ENCODE measurements at places on chromosomes 5 and 9.

DNA sequence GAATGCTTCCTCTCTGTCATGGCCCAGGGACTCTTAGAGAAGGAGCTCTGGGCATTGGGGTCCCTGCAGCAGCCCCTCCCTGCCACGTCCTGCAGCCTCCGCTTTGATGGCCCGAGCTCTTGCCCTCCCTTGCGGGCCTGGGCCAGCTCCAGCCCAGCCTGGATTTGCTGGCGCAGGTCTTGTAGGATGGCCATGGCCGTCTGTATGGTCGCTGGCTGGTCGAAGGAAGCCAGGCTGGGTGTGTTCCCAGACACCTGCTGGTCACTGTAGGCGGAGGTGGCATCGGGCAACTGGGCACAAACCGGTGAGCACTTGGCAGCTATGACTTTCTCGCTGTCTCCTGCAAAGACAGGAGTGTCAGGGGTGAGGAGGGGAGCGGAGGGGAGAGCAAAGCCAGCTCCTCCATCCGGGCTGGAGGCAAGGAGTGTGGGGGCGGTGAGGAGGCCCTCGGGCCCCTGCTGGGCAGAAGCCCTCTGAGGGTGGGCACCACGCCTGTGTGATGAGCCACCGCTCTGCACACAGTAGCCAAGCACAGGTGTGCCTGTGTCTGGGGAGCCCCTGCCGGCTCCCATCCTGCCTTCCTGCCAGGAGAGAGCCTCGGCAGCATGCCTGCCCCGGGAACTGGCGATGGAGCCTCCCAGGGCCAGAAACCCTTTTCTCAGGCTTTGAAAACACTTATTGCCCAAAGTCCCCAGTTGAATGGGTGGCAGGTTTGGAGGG is 12.4 kb downstream of the CCDC187 start:
- H3K4me3 ChIP-seq, result no peak overlapping the region
- H3K27ac ChIP-seq, result no peak overlapping the region
- H3K4me1 ChIP-seq, result no peaks in the 10 kb centered on the region
- no peak for DNase-seq

DNA sequence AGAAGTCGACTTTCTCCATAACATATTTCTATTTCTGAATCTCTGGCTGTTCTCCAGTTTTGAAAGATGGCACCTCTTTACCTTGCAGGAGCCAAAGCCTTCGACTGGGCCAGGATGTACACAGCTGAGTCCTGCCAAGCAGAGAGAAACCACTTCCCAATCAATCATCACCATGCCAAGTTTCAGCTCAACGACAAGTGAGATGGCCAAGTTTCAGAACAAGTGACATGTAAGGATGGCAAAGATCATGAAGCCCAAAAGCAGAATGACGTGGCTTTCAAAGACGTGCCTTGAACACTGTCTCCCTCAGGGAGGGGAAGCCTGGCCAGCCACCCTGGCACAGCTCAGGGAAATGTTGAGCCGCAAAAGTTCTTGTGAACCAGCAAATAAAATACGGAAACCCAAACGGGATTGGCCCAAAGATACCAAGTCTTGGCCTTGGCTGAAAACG is 17.7 kb downstream of the STK10 start:
- H3K36me3 ChIP-seq, result peaks cover 27% of the 10 kb centered on the region
- peak overlapping the region; percentile 52 for H3K27ac ChIP-seq
- no peak for DNase-seq
- H3K4me1 ChIP-seq, result peaks cover 65% of the 10 kb centered on the region
- no peaks in the 10 kb centered on the region for H3K27me3 ChIP-seq

DNA sequence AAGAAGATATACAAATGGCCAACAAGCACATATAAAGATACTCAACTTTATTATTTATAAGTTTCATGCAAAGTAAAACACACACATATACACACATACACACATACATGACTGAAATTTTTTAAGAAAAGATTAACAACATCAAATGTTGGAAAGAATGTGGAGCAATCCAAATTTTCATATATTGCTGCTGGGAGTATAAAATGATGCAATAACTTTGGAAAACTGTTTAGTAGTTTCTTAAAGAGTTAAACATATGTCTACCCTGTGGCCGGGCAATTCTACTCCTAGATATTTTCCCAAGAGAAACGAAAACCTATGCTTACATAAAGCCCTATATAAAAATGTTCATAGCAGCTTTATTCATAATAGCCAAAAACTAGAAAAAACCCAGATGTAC is 99.8 kb upstream of the NR4A3 start:
- no peaks in the 10 kb centered on the region for H3K36me3 ChIP-seq
- H3K27ac ChIP-seq, result no peak overlapping the region
- DNase-seq, result no peak

- H3K4me3 ChIP-seq, result no peak overlapping the region
- H3K27ac ChIP-seq, result peak overlapping the region; percentile 57
- peaks cover 26% of the 10 kb centered on the region for H3K4me1 ChIP-seq
- DNase-seq, result peak; percentile 32
- no peaks in the 10 kb centered on the region for H3K27me3 ChIP-seq
Measured at GRCh38 chr9:4596165-4596922, 65.8 kb upstream of the PLPP6 start.

DNA sequence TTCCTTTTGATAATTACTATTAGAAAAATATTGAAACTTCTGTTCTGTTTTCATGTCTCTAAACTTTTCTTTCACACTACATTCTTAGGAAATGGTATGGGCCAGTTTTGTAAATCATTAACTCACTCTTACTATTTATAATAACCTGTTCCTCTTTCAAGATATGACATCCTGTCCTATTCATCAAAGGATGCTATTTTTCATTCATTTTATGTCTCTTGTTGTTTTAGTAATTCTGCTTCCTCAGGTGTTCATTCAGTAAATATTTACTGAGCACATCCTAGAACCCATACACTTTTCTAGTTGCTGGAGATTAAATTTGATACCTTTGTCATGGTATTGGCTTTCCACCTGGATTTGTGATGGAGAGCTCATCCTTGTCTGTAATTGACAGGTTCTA is 58.0 kb downstream of the GDA start:
- peaks cover 13% of the 10 kb centered on the region for H3K27me3 ChIP-seq
- H3K36me3 ChIP-seq, result no peaks in the 10 kb centered on the region
- no peak overlapping the region for H3K27ac ChIP-seq
- H3K4me3 ChIP-seq, result no peak overlapping the region

All from activated T-helper 1 cell treated with anti-CD3 and anti-CD28 coated beads, Interleukin-12 subunit alpha, Interleukin-12 subunit beta, Interleukin-2, Interleukin-4 antibody, amounts not matched to agents 30 ng/mL and 10 ng/mL and 1 ng/mL, durations not matched to agents 14 hours and 24 hours and 36 hours (primary cell).